Small intestine (tissue), 16 donors: ENCODE measurements at places on chromosomes 7 and 10.

DNA sequence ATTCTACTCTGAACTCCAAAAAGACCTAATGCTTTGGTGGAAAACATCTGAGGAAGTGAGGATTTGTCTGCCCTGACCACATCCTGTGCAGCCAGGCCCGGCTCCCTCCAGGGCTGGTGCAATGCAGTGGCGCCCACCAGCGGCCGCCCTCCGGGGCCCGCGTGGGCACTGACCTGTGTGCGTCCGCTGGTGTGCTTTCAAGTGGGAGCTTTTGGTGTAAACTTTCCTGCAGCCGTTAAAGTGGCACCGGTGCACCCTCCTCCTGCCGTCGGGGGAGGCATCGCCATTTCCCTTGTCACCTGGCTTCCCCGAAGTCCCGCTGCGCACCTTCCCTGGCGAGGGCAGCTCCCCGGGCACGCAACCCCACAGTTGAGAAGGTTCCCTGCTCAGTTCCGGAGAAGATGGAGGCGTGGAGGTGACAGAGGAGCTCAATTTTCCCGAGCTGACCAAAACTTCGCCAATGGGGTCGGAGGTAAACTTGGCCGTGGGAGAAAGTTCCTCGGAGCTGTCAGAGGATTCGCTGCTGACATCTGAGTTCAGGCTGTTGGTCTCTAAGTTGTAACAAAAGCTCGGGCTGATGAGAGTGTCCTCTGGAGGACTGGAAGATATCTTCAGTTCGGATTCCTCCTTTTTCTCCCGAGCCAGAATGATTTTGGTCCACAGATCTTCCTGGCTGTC is 3.4 kb downstream of the KLF6 start:
- DNase-seq = no peak

GRCh38 chr10:80480852-80481251 is 26.7 kb downstream of the TSPAN14 start:
- DNase-seq = no peak

GRCh38 chr10:45440511-45441062 is 66.6 kb downstream of the ALOX5 start:
- DNase-seq = no peak

- no peak for DNase-seq
Measured at GRCh38 chr7:16546921-16547505, 20.4 kb downstream of the LRRC72 start.

DNA sequence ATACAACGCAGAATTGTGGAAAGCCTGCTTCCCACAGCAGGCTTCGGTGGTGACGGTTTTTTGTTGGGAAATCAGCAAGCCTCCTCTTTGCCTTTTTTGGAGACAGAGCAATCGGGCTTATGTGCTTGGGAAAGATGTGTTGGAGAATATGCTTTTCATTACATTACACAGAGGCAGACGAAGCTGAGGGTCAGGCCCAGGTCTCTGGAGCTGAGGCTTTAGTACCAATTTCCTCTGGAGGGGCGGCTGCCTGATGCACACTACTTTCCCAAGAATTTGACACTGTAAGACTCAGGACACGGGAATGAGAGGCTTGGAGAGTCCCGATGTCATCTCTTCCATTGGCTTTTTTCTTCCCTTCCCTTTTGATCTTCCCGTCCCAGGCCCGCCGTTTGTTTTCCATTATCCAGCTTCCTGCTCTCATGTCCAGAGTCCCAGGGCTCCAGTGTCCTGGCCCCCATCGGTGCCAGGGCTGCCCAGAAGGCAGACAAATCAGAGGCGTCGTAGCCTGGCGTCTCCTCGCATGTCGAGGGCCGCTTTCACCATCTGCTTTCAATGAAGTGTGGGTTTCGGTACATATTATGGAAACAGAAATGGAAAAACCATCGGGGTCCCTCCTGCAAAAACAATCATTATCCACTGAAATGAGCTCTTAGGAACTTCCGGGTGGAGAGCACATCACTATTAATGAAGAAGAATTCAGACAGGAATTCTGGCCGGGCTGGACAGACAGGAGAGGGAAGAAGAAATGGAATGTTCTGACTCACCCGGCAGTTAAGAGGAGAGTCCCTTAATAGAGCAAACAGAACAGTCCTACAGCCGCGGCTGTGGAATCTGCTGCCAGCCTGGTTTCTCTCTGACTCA is 123.0 kb upstream of the JCAD start:
- no peak for DNase-seq
